HAP-1 (cell line): ENCODE measurements at places on chromosomes 4 and X.

GRCh38 chr4:6374575-6374974, 97.8 kb downstream of the PPP2R2C start:
- no peak for DNase-seq

- DNase-seq: no peak
Measured at GRCh38 chrX:13258052-13258444, 61.8 kb downstream of the ATXN3L start.

DNA sequence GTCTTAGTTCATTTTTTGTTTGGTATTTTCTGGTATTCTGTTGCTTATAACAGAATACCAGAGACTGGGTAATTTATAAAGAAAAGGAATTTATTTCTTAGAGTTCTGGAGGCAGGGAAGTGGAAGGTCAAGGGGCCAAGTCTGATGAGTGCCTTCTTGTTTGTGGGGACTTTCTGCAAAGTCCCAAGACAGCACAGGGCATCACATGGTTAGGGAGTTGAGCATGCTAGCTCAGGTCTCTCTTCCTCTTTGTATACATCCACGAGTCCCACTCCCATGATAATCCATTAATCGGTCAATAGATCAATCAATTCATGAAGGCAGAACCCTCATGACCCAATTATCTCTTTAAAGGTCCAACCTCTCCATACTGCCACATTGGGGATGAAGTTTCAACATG, 31.1 kb downstream of the IL13RA1 start:
- no peak for DNase-seq

GRCh38 chrX:24838629-24839028, 144.9 kb downstream of the POLA1 start:
- DNase-seq: peak; percentile 55

DNA sequence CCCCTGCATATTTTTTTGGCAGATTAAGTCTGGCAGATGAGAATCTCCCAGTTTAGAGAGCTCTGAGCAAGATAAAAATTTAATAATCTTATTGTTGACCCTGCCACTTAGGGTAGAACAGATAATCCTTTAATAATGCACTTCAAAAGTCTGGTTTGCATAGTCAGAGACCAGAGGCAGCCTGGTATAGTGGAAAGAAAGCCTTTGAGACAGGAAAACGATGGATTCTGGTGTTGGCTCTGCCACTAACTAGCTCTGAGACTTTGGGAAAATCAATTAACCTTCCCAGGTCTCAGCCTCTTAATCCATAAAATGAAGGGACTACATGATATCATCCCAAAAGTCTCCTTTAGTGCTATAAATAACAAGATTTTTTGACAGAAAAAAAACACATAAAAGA, 824.5 kb downstream of the STIM2 start:
- no peak for DNase-seq

GRCh38 chr4:132557660-132558059, 591.4 kb upstream of the PCDH10 start:
- peak; percentile 21 for DNase-seq

GRCh38 chr4:113531572-113531971, 230.0 kb downstream of the CAMK2D start:
- DNase-seq: no peak
